ENCODE measurements at places on chromosomes 6 and 20. TPM values are rescaled to one million over a fixed set of nuclear protein-coding genes. Genes with fewer than 3 reads are reported as not detected.
A peak's percentile ranks its signal among the peaks of the same experiment; 100 is the strongest.

- DNase-seq = no peak
These were observed 159.7 kb downstream of the TMEM242 start for GRCh38 chr6:157163434-157164159.

Gene ZSCAN31
- 5.8 TPM for total RNA-seq

- no peak for DNase-seq
These were observed 15.0 kb downstream of the PBOV1 start for GRCh38 chr6:138203315-138203714.

DNA sequence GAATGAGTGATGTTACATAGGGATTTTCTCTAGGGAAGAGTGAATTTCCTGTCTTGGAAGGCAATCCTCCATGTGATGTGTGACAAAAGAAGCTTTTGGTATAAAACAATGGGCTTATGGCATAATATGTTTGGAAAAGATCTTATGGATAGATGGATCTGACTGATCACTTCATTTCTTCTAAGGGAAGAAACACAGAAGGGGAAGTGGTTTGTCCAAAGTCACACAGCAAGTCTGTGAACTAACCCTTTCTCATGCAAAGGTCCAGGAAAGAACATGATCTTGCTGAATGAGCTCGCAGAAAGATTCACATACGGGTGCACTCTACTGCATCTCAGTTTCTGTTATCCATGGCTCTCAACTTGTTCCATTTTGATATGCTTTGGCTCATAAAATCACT, 575.9 kb upstream of the JAG1 start:
- DNase-seq = no peak

Gene DEFB132
- 1.5 TPM for total RNA-seq

Gene ENPP3
- total RNA-seq = 0.48 TPM

- no peak for DNase-seq
These were observed 282.0 kb downstream of the SYNE1 start for GRCh38 chr6:152355166-152355565.

DNA sequence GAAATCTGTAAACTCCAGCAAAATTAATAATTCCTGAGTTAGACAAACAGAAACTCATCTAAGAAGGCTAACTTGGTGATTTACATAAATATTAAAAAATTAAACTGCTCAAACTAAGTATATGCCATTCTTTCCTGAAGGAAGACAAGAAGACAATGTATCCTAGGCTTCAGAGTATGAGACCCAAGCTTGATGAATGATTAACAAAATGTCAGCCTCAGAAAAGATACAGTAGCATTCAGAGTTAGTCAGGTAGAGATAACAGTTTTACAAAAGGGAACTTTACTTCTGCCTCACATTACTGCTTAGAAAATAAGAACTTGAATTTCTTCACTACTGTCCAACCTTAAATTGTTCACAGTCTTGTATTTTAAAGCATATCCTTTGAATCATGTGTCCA, 12.0 kb downstream of the CSNK2A1 start:
- DNase-seq = no peak

Gene DUSP15
- total RNA-seq = 0.77 TPM

- no peak for DNase-seq
These were observed 6.7 kb upstream of the C2 start for GRCh38 chr6:31920811-31921210.

DNA sequence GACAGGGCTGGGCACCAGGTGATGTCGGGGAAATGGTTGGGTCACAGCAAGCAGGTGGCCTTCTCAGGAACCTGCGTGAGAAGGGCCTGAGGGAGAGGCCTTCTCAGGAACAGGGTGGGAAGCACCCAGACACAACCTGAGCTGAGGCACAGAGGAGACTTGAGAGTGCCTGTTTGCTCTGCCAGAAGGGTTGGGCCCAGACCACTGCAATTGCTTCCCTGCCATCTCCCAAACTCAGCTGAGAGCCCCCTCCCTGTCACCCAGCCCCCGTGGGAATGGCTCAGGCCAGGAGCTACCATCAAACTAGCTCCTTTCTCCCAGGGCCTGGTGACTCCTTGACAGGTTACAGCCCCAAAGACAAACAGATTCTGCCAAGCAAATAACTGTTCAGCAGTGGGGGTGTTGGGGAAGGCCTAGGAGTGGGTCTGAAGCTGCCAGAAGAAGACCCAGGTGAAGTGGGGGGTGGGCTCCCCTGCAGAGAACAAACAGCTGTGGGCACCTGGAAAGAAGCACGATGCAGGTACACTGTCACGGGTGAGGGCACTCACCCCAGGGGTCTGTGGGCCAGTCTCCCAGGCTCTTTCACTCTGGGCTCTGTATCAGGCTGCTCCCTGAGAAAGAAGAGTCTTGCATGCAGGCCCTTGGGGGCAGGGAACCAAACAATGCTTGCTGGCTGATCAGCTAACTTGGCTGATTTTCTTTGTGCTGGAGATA, 30.4 kb upstream of the SPDEF start:
- peak; percentile 64 for DNase-seq

- no peak for DNase-seq
These were observed 19.4 kb upstream of the CARMIL1 start for GRCh38 chr6:25259756-25260155.

Gene MAFB
- 86.0 TPM for total RNA-seq

- DNase-seq = no peak
These were observed 864.5 kb upstream of the MAN1A1 start for GRCh38 chr6:120214088-120214499.

DNA sequence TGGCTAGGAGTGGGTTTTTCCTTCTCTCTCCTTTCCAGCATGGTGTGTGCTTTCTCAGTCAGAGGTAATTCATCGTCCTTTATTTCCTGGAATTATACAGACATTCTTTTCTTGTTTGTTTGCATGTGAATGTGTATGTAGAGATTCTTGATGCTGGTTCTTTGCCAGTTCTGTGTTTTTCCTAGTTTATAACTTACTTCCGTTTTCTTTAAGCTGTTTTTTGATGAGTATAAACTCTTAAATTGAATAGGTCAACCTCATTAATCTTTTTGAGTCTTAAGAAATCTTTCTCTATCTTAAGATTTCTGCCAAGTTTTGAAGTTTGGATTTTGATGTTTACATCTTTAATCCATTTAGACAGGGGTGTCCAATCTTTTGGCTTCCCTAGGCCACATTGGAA, 38.7 kb downstream of the IGF2R start:
- DNase-seq = no peak

DNA sequence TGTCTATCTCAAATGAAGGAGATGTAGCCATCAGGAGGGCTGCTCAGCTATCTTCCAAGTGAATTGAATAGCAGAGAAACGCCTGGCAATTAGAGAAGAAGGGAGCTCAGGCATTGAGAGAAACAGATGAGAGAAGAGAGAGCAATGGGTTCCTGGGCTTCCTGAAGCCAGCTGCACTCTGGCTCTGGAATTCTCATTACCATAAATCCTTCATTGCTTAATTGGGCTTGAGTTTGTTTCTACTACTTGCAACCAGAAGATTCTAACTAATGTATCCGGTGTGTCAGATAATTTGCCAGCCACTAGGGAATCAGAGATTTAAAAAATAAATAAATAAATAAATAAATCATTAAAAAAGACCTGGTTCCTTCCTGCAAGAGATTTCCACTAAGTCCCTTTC, 25.0 kb upstream of the CDKAL1 start:
- DNase-seq = no peak

- DNase-seq = no peak
These were observed 1113.1 kb upstream of the CITED2 start for GRCh38 chr6:140487586-140487985.

- no peak for DNase-seq
These were observed 27.3 kb downstream of the MED23 start for GRCh38 chr6:131600716-131601115.

DNA sequence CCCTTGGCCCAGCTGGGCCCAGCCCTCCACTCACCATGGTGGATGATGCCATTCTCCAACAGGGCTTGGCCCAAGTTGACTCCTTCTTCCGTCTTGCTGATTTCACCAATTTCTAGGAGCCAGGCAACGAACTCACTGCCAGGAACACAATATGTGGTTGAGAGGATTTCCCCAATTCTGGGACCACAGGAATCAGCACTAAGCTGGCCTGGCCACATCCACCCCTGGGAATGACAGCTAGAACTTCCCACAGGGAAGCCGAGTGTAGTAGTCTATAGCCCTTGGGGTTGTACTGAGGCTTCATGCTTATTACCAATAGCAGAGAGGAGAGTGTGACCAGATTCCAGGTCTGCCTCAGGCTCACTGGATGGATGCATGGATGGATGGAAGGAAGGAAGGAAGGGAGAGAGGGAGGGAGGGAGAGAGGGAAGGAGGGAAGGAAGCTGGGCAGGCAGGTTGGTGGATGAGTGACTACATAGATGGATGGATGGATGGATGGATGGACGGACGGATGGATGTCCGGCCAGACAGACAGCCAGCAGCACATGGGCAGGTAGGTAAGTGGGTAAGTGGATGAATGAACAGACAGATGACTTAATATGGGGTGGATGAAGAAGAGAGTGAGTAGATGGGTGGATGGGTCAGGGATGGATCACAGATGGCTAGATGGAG, 146.5 kb downstream of the PREX1 start:
- DNase-seq = no peak

- DNase-seq = no peak
These were observed 669.2 kb downstream of the PRKN start for GRCh38 chr6:162058281-162058875.

GRCh38 chr6:27238010-27238983, 9.2 kb upstream of the PRSS16 start:
- no peak for DNase-seq

DNA sequence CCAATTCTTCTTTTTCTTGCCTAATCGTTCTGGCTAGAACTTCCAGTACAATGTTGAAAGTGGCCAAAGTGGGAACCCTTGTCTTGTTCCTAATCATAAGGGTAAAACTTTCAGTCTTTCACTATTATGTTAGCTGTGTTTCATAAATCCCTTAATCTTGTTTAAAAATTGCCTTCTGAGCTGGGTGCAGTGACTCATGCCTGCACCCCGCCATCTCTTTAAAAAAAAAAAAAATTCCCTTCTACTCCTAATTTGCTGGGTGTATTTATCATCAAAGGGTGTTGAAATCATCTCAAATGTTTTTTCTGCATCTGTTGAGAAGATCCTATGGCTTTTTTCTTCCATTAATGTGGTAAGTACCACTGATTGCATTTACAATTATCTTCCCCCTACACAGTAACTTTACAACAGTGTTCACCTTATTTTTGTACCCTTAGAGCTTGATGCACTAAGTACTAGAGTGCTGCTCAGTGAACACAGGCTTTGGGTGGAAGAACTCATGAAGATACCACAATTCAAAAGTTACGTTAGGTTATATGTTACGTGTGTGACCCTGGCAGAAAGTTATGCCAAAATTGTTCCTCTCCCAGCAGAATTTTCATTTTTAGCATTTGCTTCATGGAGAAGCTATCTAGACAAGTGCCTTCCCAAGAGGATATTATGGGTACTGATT, 9.7 kb downstream of the SNRPB start:
- DNase-seq = no peak

Gene HEY2
- total RNA-seq = 1.3 TPM

Gene ABT1
- total RNA-seq = 12.0 TPM

Gene SLC32A1
- not detected for total RNA-seq

Gene MLN
- not detected for total RNA-seq

- DNase-seq = no peak
These were observed 793.6 kb downstream of the TFAP2A start for GRCh38 chr6:9621276-9621675.

Gene ARMC2
- total RNA-seq = 10.0 TPM

- no peak for DNase-seq
These were observed 40.3 kb downstream of the KIF6 start for GRCh38 chr6:39684790-39685488.
